ENCODE measurements at places on chromosomes 3 and 15.

- no peak for DNase-seq
Observed at GRCh38 chr3:135084405-135084804, 289.3 kb downstream of the EPHB1 start.

DNA sequence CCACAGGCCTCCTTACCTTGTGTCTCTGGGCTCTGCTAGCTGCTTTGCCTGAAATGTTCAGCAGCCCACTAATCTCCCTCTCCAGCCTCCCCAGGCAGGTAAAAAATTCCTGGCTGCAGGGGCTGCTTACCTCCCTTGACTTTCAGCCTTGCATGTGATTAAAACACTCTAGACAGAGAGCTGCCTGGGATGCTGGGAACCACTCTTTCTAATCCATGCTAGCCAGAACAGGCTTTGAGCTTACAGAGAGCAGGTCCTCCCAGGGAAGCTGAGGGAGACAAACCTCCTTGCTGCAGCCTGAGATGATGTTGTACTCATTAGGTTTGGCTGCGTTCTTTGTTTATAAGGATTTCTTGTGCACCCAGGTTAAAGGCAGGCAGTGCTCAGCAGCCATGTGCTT is 33.7 kb upstream of the LIPC start:
- DNase-seq: peak; percentile 89

DNA sequence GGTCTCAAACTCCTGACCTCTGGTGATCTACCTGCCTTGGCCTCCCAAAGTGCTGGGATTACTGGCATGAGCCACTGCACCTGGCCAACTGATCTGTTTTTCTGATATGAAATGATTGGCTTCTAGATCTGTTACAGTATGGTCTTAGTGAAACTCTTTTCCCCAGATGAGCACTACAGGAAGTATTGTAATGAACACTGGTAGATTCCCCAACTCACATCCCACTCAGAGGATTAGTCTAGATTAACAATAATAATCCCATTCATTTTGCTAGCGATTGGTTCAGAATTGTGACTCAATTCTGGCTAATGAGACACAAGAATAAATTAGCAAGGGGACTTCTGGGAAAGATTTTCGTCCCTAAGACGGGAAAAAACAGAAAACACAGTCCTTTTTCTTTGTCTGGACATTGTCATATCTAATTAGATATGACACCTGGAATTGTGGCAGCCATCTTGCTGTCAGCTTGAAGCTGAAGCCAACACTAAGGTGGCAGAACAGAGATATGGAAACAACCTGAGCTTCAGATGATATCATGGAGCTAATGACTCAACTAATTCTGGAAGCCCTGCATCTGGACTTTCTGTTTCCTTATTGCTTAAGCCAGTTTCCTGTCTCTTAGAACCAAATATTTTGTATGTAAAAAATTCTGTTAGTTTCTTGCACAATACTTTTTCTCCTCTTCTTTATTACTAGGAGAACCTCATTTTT is 17.4 kb upstream of the NPTN start:
- DNase-seq: no peak

DNA sequence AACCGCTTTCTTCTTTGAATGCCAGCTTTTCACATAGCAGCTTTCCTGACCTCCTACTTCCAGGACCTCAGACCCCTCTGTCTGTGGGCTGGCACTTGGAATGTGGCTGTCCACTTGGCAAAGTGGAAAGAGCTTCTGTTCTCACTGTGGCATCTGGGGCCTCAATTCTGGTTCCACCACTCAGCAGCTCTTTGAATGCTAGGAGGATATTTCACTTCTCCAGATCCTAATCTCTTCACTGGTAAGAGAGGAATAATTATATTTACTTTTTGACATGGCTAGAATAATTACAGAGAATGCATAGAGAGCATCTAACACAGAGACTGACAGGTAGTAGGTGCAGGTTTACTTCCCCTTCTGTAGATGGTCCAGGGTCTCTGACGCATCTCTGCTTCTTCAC is 405.9 kb downstream of the LPP start:
- DNase-seq: no peak

DNA sequence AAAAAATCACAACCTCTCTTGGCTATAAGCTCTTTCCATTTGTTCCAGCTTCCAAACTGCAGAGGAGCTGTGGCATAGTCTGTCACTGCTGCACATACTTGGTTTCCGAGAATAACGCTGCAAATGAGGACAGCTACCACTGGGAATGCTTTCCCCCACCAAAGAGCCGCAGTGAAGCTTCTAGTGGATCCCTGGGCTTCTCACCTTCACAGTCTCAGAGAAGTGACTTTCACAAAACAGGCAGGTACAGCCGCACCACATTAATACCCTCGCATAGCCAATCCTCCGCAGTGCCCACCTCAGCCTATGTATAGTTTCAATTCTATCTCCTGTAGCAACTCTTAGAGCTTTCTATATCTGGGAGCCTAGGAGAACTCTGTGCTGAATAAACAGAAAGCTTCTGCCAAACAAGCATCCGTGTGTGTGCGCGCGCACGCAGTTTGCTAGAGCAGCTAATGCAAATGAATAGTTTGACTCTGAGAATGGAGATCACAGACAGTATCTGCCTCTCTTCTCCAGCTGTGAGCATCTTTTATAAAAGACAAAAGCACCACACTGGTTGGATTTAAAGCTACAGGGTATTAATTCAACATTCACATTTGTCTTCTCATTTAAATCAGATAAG is 81.9 kb upstream of the PLXND1 start:
- no peak for DNase-seq

DNA sequence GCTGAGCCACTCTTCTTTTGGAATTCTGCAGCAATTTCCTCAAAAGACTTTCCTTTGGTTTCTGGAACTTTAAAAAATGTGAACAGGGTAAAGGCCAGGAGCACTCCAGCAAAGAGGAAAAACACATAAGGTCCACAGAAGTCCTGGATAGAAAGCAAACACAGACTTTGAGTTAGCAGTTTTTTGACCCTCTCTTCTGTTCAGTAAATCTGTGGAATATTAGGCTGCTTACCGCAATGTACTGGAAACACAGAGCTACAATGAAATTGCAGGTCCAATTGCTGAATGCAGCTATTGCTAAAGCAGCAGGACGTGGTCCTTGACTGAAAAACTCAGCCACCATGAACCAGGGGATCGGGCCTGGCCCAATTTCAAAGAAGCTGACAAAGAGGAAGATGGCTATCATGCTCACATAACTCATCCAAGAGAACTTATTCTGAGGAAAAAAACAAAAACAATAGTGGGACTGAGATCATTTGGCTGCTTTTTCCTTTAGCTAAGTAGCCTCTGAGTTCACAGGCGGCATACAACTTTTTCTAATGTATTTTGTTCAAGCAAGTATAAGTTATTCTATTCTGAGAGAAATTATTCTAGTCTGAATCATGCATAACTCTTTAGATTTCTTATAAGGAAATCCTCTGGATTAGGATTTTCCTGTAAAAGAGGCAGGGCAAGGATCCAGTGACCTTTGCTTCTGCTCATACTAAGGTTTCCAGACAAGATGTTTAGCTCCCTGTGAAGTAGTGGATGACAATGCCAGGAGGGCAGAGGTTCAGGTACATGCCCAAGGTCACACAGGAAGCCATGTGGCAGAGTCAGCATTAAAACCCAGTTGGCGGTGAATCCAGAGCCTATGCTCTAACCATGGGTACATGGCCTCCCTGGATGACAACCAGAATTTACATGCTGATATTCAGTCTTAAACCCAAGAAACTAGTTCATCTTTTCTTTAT is 28.3 kb downstream of the SLC2A2 start:
- DNase-seq: no peak

DNA sequence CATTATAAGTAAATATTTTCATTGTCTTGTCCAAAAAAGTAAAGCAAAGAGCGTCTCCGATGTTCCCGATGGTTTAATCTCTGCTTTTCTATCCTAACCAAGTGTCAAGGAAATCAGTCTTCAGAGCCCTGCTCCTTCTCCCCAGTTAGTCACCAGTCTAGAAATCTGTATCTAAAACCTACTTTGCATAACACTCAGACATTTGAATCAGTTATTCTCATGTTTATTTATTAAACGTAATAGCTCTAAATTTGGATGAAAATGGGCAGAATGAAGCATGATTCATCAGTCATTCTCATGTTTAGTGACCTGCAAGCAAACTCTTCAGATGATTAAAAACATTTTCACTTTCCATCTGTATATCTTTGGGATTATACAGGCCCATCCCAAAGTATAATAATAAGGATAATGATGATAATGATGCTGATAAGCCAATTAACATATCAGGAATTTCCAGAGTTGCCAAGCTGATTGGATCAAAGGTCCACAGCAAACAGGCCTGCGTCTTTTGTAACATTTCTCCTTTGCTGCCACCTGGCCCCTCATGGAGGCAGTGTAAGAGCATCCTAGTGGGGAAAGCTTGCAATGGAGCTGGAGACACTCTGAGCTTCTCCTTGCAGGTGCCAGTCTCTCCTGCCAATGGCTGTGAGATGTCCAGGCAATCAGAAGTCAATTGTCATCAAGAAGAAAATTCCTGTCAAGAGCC is 273.9 kb downstream of the IGSF11 start:
- peak; percentile 82 for DNase-seq

DNA sequence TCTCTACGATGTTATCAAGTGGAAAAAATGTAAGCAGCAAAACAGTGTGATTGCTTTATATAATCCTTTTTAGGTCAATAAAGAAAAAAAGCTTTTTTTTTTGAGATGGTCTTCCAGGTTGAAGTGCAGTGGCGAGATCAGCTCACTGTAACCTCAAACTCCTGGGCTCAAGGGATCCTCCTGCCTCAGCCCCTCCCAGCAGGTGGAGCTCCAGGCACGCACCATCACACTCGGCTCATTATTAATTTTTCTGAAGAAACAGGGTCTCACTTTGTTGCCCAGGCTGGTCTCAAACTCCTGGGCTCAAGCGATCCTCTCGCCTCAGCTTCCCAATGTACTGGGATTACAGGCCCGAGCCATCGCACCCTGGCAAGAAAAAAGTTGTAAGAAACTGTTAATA is 17.3 kb downstream of the RNF168 start:
- DNase-seq: no peak

DNA sequence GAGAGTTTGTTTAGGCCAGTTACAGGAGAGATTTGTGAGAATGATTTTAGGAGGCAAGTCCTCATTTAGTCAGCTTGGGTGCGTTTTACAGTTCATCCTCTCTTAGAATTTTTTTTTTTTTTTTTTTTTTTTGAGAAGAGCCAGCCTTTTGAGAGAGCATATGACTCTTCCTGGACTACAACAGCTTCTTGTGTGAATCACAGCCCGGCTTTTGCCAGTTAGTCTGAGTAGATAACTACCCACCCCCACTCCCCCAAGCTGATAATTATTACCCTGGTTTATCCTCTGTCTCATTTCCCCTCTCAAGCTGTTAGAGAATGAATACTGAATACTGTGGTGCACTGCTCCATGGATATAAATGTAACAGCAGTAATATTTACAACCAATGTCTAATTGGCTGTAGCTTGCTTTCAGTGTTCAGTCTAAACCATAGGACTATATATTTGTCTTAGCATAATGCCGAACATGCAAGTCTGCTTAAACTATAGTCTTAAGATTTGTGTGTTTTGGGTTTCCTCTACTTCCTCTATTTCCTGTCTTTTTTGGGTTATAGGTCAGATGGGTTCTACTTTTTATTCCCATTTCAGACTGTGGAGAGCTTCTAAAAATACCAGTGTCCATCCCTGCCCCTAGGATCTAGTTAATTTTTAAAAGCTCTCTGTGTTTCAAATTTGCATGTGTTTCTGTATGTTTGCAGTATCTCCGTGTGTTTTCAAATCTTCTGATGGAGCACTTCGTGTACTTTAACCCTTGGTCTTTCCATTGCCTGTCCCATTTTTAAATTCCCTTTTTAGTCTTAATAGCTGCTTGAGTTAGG is 8.0 kb downstream of the CHD2 start:
- DNase-seq: no peak

- no peak for DNase-seq
Observed at GRCh38 chr3:159045279-159045885, 243.5 kb downstream of the MFSD1 start.

GRCh38 chr15:91967935-91968606 is 114.6 kb downstream of the SLCO3A1 start:
- DNase-seq: no peak

- DNase-seq: no peak
Observed at GRCh38 chr3:45055032-45055410, 28.9 kb downstream of the CLEC3B start.

DNA sequence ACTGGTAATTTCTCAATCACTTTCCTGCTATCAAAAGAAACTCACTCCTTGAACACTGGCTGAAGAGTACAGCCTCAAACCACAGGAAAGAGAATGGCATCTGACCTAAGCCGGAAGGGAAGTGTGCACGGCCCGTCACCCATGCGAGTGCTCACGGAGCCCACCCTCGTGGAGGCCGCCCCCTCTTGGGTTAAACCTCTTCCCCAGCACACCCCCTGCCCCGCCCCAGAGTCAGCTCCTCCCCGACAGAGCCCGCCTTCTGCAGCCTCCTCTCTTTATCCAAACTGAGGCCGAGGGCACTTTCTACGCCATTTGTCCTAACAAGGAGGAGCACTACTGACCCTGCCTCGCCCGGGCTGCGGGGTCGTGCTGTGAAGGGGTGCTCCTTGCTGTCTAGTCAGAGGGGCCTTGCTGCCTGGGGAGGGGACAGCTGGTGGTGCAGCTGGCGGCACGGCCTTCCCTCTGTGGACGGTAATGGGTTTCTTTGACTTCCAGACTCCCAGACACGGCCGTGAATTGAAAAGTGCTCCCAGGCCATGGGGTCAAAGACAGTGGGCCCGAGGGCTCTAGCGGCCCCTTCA is 137.7 kb downstream of the NSMCE3 start:
- no peak for DNase-seq

DNA sequence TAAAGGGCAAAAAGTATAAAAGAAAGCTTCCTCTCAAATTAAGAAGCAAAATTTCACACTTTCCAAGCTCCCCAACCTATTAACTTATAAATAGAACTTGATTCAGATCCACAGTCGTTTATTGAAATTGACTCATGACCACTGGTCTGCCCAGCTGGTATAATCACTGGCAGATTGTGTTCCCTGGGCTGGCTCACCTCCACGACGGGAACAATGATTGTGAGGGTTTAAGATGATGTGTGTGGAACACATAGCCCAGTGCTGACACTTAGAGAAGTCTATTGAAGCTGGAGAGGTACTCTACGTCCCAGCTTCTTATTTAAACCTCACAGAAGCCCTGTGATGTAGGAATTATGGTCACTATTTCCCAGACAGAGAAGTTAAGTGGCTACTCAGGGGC is 90.4 kb downstream of the MB21D2 start:
- no peak for DNase-seq

Measured in NCI-H524 (cell line).